ENCODE measurements at places on chromosomes 7 and 10.

DNA sequence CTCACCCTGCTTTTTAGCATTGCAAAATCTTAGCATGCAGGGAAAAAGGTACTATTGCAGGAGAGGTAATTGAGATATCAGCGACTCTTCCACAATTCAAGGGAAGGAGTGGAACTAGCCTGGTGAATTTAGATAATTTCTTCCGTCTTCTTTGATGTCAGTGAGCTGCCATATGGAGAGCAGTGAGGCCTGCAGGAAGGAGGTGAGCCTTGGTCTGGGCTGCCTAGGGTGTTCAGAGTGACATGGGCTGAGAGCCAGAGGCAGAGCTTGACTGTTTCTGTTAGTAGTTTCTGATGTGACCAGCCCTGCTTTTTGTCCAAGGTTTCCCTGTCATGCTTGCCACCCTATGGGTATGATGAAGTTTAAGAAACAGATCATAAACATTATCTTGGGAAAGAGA, 28.6 kb downstream of the KAT6B start:
- H3K4me3 ChIP-seq: no peak overlapping the region
- DNase-seq: no peak
- H3K27ac ChIP-seq: peak overlapping the region; percentile 66
- no peaks in the 10 kb centered on the region for H3K36me3 ChIP-seq
- H3K27me3 ChIP-seq: no peaks in the 10 kb centered on the region

DNA sequence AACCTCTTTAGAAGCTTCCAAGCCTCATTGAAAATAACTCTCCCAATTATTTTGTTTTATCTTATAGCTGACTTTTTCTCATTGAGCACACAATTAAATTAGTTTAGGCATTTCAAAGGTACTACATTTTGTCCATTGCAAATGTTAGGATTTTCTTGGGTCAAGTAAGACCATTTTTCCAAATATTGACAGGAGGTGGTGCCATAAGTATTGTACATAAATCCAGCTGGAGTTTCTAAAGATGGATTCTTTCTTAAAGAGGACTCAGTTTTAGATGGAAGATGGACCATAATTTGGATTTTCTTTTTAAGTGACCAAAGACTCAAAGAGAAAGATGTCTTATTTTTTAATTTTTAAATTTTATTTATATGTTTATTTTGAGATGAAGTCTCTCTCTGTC, 12.3 kb upstream of the OPN4 start:
- no peak for DNase-seq
- H3K27me3 ChIP-seq: no peaks in the 10 kb centered on the region
- H3K36me3 ChIP-seq: no peaks in the 10 kb centered on the region

- H3K36me3 ChIP-seq: no peaks in the 10 kb centered on the region
- peaks cover 23% of the 10 kb centered on the region for H3K4me1 ChIP-seq
- DNase-seq: no peak
- H3K4me3 ChIP-seq: no peak overlapping the region
- H3K27ac ChIP-seq: no peak overlapping the region
These were observed 4.9 kb downstream of the SMURF1 start for GRCh38 chr7:99139036-99139435.

DNA sequence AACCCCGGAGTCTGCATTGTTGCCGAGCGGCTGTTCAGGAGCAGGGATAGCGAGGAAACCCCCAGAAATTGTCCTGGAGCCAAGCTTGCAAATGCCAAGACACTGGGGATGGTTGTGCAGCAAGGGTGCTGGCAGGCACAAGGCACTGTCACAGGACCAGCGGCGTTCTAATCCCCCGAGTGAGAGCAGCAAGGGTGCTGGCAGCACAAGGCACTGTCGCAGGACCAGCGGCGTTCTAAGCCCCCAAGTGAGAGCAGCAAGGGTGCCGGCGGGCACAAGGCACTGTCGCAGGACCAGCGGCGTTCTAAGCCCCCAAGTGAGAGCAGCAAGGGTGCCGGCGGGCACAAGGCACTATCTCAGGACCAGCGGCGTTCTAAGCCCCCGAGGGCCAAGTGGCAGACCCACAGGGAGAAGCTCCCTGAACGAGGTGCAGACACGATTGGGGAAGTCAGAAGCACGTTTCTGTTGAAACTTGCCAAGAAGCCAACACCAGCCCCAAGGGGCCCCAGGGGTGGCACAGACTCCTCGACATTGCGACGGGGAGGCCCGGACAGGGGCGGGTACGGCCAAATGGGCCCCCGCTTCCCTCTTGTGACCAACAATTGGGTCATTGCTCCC, 40.4 kb upstream of the INPP5A start:
- no peak overlapping the region for H3K27ac ChIP-seq
- no peak overlapping the region for H3K4me3 ChIP-seq
- H3K36me3 ChIP-seq: no peaks in the 10 kb centered on the region
- no peaks in the 10 kb centered on the region for H3K27me3 ChIP-seq

DNA sequence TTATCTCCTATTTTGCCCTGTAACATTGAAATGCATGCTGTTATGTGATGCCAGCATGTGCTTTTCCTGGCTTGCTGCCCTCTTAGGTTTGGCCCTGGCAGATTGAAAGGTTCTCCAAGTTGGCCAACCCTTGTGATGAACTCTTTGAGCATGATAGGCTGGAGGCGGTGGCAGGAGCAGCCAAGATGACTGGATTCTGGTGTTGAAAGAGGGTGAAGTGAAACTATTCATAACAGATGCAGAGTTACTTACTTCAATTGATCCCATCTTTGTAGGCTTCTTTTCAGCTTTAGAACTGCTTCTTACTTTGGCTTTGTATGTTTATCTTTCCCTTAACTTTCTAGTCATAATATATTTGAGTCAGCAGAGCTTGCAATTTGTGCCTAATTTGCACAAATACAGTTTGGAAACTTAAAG, 57.6 kb downstream of the BICC1 start:
- H3K4me3 ChIP-seq: no peak overlapping the region
- no peak overlapping the region for H3K27ac ChIP-seq
- DNase-seq: peak; percentile 30
- no peaks in the 10 kb centered on the region for H3K4me1 ChIP-seq
- no peaks in the 10 kb centered on the region for H3K27me3 ChIP-seq

DNA sequence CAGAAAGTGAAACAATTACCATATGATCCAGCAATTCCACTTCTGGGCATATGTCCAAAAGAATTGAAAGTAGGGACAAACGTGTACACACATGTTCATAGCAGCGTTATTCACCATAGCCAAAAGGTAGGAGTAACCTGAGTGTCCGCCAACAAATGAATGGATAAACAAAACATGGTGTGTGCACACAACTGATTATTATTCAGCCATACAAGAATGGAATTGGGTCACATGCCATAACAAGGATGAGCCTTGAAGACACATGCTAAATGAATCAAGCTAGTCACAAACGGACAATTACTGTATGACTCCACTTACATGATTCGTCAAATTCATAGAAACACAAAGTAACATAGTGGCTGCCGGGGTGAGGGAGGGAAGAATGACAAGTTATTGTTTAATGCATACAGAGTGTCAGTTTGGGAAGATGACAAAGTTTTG, 4.1 kb upstream of the OIT3 start:
- peaks cover 14% of the 10 kb centered on the region for H3K4me1 ChIP-seq
- no peak for DNase-seq
- no peaks in the 10 kb centered on the region for H3K27me3 ChIP-seq

GRCh38 chr7:151320263-151320845, 21.3 kb upstream of the NUB1 start:
- no peak overlapping the region for H3K27ac ChIP-seq
- no peak overlapping the region for H3K4me3 ChIP-seq
- H3K27me3 ChIP-seq: no peaks in the 10 kb centered on the region
- DNase-seq: no peak

GRCh38 chr7:151905353-151905752, 28.4 kb upstream of the PRKAG2 start:
- no peaks in the 10 kb centered on the region for H3K4me1 ChIP-seq
- no peaks in the 10 kb centered on the region for H3K27me3 ChIP-seq
- H3K36me3 ChIP-seq: no peaks in the 10 kb centered on the region
